ENCODE measurements at places on chromosomes 3 and 15. TPM values are rescaled to one million over a fixed set of nuclear protein-coding genes. Genes with fewer than 3 reads are reported as not detected.

DNA sequence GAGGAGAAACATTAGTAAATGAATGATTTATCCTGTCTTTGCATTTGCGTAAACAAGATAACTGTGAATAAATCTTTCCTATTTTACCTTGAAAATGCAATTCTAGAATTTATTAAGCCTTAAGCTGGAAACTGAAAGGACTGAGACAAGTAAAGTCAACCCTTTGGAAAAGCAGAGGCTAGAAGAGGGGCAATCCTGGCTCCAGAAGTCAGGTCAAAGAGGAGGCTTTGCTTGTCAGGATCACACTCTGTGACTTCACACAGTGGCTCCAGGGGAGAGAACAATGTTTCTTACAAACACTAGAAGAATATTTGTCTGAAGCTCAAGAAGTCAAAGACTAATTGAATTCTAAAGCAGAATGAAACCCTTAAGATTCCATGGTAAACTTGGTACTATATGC is 530.4 kb downstream of the NAALADL2 start:
- no peak for DNase-seq

DNA sequence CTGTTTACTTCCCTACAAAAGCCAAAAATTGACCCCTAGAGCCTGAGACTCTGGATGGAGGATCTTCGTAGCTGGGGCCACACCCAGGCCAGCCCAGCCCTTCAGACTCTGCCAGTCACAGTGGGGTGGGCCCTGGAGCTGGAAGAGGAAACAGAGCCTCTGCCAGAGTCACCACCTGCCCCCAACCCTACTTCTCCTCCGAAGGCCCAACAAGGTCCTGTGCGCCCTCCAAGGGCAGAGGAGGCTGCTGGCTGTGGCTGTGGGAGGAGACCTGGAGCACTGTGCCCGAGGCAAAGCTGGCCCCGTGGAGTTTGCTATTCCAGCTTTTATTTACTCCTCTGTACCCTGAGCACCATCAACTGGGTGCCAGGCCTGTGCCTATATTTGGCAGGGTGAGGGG is 19.0 kb downstream of the CISH start:
- no peak for DNase-seq

Gene SLC6A1
- total RNA-seq: not detected

DNA sequence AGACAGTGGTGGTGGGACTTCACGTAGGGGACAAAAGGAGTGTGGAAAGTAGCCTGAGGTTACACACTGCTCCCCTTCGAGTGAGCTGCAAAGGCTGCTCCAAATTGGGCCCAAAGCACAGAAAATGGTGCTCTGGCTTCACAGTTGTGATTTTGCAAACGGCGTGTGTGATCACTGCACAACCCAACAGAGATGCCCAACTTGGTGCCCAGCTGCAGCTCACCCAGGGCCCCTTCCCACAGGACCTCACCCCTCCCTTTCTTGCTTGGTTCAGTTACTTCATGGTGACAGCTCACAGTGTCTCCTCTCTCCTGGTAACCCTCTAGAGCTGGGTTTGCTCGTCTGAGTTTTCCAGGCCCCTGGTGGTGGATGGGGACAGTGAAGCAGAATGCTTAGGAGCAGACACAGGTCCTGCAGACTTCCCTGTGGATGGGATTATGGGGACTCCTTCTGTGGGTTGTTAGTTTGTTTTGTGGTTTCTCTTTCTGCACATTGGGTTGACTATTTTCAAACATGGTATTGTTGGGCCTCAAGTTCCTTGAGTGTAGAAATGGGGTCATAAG is 98.3 kb downstream of the TOP2B start:
- no peak for DNase-seq

- DNase-seq: peak; percentile 79
Measured at GRCh38 chr3:194285024-194285849, 65.9 kb downstream of the CPN2 start.

Gene CNTN3
- not detected for total RNA-seq
